ENCODE measurements at places on chromosomes 1 and 21.

DNA sequence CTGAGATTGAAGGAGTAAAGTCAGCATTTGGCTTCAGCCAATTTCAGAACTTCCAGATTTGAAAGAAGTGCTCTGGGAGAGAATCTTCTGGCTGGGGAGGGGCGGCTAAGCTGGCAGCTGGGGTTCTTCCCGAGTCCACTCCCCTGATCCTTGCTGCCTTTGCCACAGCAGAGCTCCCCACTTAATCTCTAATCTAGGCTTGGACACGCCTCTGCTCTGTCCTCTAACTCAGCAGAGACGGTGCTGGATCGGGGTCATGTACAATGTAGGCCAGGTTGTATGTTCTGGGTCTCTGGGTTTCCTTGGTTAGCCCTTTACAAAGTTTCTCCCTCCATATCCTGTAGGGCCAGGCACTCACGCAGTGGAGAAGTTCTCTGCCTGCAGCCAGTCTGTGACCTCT is 10.1 kb upstream of the GSTM3 start:
- no peak for DNase-seq

GRCh38 chr1:65310078-65310587 is 790 bp downstream of the DNAJC6 start:
- no peak for DNase-seq

- no peak for DNase-seq
These were observed 50.1 kb downstream of the IARS2 start for GRCh38 chr1:220144051-220144450.

GRCh38 chr21:38984982-38985567 is 179.3 kb downstream of the ETS2 start:
- DNase-seq = peak; percentile 33

DNA sequence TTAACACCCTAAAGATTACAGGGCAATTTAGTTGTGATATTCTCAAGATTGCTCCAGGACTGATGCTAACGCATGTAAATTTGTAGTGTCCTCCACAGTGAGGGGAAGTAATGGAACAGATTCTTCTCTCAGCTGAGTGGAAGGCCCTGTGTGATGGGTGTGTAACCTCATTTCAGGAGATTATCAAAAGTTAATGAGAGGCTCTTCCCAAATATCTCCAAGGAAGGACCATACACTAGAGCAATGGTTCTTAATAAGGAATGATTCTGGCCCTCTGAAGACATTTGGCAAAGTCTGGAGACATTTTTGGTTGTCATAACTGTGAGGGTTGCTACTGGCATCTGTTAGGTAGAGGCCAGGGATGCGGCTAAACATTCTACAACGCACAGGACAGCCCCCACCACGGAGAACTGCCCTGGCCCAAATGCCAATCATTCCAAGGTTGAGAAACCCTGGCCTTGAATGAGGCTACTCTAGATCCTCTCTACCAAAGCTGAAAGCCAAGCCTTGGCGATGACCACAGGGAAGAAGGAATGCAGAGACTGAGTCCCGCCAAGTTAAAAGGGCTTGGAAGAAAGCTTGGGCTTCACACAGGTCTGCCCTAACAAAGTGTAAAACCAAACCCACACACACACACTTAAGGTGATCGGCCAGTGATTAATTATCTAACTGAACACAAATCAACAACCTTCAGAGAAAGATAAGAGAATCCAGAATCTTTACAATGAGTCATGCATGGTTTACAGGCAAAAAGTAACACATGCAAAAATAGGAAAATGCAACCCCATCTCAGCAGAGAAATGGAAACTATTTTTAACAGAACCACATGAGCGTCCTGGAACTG is 135.8 kb downstream of the SYF2 start:
- DNase-seq = no peak

GRCh38 chr1:219670426-219671149 is 57.7 kb upstream of the ZC3H11B start:
- no peak for DNase-seq

DNA sequence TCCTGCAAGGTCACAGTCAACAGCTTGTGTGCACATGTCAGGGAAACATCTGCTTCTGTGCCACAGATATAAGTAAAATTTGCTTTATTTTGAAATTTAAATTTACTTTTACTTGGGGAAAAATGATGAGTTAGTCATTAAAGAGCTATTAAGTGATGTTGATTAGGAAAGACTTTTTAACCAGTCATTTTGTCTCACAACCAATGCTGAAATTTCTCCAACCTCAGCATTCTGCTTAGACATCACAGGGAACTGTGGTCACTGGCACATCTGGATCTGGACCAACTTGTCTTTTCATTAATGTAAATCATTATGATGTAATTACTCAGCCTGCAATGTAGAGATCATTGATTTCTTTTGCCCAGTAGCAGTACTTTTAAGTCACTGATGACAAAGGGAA is 301.0 kb downstream of the TTLL7 start:
- no peak for DNase-seq

- DNase-seq = peak; percentile 90
These were observed at the start of gene TMEM63A for GRCh38 chr1:225881959-225882693. TSS of gene TMEM63A (minus strand) at chr1:225882380. CDS start at chr1:225877580, 4,800 bp downstream.

DNA sequence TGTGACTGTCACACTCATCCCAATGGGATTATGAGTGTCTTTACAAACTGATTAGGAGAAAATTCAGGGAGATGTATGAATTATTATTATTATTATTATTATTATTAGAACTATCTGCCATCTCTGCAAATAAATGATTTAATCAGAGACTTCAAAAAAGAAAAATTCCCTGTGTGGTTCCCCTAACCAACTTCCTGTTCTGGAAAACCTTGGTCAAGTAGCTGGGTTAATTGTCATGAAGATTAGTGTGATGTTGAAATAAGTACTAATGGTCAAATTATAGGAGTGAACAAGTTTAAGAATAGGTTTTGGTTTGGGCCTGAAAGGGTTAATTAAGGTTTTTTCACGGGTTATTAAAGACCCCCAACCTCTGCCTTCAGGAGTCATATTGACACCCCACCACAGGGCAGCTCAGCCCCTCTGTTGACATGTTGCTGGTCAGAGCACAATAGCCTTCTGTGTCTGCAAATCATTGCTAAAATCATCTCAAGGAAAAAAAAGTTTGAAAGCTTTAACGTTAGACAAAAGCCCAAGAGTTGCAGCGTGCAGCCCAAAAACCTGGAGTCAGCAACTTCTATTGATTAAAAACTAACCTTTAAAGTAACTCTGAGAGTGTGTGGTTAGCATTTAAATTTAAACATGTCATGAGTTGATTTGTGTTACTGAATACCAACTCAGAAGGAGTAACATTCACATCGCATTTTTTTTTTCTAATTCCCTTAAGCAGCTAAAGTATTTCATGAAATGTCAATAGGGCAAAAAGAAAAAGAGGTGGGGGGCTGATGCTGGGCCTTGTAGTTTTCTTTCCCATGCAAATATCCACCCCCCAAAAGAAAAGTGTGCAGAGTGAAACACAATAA is 272.5 kb downstream of the TM2D1 start:
- DNase-seq = no peak

GRCh38 chr1:200181861-200182260 is 154.4 kb downstream of the NR5A2 start:
- DNase-seq = no peak

GRCh38 chr1:62370594-62370993 is 51.4 kb upstream of the KANK4 start:
- no peak for DNase-seq

DNA sequence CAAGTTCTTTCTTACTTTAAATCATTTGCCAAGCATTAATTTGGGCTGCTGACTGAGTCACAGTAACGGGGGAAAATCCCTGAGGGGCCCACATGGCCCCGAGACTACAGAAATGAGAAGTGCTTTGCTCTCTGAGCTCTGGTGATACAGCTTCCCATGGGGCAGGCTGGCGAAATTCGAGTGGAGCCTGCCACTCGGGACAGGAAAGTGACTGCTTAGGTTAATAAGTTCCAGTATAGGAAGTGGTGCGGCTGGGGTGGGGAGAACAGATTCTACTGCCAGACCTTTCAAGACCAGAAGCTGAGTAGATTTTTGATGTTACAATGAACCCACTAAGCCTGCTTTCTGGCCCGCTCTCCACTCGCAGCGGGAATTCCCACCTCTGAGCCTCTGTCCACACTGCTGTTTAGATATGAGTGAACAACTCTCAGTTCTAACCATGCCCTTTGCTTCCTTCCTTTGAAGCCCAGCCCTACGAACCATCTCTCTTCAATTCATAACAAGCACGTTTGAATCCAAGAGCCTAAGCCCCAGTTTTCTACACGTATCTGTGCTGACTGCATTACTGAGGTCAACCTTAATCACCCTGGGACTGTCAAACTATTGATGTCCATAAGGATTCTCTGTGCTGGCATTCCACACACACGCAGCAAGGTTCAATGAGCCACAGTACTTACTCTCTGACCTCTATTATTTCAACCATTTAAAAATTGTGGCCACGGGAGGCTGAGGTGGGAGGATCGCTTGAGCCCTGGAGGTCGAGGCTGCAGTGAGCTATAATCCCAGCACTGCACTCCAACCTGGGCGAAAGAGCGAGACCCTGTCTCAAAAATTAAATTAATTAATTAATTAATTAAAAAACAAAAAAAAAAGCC is 9.6 kb downstream of the ZBTB17 start:
- peak; percentile 81 for DNase-seq

DNA sequence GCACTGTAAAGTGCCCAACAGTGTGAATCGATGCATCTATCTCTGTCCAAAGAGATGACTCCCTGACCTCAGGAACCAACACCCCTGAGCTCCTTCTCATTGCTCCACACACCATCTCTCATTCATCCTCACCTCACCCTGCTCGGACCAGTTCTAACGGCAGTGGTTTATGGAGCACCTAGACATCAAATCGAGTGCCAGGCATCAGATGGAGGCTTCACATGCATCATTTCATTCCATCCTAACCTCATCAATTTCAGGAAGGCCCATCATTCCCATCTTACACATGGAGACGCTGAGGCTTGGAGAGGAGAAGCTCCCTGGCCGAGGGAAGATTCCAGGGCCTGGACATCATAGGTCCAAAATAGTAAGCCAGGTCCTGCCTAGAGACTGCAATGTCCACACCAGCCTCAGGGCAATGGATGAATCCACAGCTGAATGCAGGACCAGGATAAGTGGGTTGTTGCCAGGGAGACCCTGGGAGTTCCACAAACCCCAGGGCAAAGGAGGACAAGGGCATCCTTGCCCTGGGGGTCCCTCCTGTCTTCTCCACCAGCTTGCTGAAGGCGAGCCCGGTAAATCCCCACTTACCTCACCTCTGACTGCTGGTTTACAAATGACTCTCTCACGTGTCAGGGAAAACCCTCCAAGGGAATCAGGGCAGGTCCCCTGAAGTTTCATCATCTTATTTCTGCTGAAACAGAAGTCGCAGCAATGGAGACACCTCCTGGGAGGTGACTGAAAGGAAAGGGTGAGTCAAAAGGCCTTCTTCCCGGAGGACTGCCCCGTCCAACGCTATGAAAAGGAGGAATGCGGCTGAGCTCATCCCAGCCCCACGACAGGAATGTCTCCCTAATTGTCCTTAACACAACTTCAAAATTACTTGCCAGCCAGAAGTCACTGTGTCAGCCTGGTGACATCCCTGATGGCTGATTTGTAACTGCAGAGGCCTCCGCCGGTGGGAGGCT is 9.0 kb upstream of the IFFO2 start:
- peak; percentile 51 for DNase-seq

GRCh38 chr1:223394706-223395105 is 1.5 kb downstream of the CCDC185 start:
- DNase-seq = no peak

DNA sequence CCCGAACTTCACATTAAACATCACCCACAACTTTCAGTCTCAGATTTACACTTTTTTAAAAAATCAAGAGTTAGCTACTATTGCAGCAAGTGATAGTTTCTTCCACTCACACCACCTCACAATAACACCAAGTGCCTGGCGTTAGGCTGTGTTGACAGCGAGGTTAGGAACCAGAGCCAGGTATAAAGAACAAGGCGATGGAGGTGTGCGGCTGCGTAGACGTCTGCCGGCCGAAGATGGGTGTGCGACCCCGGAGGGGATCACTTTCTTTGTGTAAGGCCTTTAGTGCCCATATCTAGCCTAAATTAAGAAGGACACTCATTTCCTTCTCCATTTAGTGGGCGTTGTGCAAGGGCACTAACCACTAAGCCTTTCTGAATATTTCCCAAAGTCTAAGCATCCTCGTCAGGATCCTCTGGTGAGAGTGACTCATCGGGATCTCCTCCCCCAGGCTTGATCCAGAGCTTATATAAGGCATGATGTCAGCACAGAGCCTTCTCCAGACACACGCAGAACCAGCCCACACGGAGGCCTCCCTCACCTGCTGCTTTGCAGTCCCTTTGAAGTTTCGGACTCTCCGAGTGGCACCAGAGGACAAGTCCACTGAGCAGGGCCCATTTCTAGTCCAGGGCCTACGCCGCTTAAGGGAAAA is 11.8 kb downstream of the NHLH2 start:
- DNase-seq = no peak

GRCh38 chr21:15005391-15005790 is 59.4 kb downstream of the NRIP1 start:
- peak; percentile 19 for DNase-seq

DNA sequence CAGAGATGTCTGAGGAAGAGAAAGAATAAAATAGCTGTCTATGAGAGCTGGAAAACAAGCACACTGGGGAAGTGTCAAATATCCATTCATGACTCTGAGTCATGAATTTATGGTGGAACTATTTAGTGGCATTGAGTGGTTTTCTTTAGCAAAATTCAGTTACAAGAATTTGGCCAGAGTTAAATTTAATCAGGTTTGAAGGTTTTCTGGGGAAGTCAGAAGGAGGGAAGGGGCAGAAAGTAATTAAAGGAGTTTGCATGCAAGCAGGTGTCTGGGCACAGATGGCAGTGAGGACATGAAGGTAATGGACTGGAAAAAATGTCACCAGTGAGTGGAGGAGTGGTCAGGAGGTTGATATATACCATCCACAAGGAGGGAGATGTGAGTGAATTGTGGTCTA is 121.9 kb upstream of the IVNS1ABP start:
- DNase-seq = no peak

- DNase-seq = no peak
These were observed 15.0 kb upstream of the ALPL start for GRCh38 chr1:21494196-21494595.

DNA sequence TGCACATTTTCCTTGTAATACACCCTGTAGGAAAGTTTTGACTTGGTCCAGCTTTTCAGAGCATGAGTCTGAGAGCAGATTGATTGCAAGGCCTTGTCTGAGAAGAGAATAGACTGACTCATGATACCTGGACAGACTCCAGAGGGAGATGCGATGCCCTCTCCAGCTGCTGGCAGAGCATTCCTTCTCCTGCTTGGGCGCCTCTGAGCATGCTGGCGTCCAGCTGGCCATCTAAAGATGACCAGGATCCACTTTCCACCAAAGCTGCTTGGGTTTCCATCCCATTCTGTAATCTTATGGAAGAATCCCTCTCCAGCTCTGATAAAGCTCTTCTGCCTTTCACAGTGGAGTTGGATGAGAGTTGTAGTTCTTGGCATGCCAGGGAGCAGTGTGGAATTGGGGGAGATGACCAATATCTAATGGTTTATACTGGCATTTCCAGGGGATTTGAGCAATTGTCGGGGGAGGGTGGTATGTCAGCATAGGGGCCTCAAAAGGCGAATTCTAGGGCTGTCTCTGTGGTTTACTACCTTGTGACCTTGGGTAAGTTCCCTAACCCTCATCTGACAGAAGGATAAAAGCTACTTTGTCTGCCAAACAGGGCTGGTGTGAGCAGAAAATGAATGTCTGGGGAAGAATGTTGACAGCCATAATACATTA is 19.5 kb downstream of the SZRD1 start:
- DNase-seq = no peak

- DNase-seq = no peak
These were observed 46.4 kb upstream of the TSPAN2 start for GRCh38 chr1:115135681-115136080.

GRCh38 chr1:50139339-50140181 is 30.8 kb downstream of the ELAVL4 start:
- no peak for DNase-seq

GRCh38 chr1:81585371-81585770 is 215.4 kb upstream of the ADGRL2 start:
- DNase-seq = no peak

All from stimulated activated naive CD8-positive, alpha-beta T cell treated with anti-CD3 and anti-CD28 coated beads, Interleukin-15, Interleukin-2, amounts not matched to agents 100 U/mL and 50 U/mL, for 24 hours (primary cell).